ENCODE measurements at places on chromosomes 1 and 21.

- DNase-seq: no peak
These were observed 1.0 kb upstream of the S100B start for GRCh38 chr21:46605767-46606426.

DNA sequence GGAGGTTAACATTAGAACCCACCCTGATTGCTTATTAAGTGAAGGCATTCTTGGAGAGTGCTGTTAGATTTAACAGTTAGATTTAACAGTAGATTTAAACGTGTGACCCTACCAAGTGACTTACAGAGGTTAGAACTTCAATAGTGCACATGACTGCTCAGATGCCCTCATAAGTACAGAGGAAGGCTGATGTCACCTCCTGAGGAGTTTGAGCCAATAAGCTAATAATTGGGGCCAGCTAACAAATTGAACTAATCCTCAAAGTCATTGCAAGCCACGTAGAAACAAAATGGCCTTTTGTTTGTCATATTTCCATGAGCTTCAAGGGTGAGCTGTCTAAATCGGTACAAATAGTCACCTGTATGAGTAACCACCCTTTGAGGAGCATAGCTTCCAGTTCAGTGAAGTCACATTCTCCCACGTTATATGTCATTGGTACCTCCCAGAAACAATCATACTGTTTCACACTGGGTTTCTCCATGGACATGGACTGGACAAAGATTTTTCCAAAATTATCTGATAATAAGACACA is 11.7 kb downstream of the AVPR1B start:
- DNase-seq: no peak

- DNase-seq: no peak
These were observed 7.9 kb upstream of the EXOSC10 start for GRCh38 chr1:11107599-11107998.

DNA sequence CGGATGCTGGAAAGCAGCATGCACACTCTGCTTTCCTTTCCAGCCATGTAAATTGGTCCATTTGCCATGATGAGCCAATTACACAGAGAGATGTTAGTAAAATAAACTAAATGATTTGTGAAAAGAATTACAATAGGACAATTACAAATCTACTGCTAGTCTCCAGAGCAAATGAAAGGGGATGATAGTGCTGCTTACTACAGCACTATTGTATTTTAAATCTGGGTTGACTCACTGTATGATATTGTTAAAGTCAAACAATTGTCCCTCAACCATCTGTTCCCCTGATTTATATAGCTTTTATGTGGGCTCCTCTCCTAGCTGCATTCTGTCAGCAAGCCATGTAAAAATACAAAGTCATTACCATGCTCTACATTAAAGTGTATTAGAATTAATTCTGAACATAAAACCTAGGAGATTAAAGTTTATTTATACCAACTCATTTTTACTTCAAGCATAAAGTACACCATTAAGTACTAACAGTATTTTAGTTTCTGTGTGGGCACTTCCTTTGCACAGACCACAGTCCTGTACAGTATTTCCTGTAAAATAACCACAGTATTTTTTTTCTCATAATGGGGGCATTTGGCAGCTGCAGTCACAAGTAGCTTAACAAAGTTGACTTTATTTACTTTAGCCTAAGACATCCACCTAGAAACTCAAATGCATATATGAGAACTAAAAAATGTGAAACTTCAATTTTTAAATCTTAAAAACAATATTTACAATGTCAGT is 135.8 kb downstream of the VAV3 start:
- no peak for DNase-seq

DNA sequence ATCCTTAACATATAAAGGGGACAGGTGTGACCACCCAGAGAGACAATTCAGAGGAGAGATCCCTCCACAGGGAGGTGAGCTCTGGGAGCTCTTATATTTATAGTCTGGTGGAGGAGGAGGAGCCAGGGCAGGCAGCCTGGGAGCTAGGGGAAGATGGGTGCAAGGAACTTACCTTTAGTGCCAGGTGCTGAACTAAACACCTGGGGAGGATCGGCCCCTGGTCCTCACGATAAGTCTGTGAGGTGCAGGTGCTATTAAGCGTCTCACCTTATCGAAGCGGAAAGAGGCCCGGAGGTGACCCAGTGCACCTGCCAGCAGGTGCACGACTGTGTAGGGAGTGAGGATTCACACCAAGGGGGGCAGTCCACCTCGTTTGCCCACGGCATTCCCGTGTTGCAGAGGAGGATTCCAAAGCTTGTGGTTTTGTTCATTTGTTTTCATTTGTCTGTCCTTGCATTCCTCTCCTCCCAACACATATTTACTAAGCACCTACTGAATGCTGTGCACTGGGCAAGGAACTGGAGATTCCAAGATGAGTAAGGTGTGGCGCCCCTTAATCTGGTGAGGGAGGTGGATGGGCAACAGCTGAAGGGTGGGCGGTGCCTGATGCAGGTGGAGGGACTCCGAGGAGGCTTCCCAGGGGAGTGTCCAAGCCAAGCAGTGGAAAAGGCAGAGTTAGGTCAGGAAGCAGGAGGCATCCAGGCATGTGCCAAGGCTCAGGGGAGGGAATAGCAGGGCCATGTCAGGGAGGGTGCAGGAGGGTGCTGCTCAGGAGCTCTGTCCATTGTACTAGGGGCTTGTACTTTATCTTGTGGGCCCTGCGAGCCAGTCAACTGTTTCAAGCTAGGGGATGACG is 11.5 kb downstream of the ARHGEF10L start:
- no peak for DNase-seq

- no peak for DNase-seq
These were observed 101.0 kb upstream of the CASZ1 start for GRCh38 chr1:10897321-10897980.
